ENCODE measurements at places on chromosomes 4 and X. TPM values are rescaled to one million over a fixed set of nuclear protein-coding genes. Genes with fewer than 3 reads are reported as not detected.

Gene PIM2
- total RNA-seq = 8.1 TPM

Gene PGRMC2
- 74.8 TPM for total RNA-seq

Gene USP51
- 1.4 TPM for total RNA-seq

Gene NEK1
- 17.6 TPM for total RNA-seq

Gene TNIP3
- 0.19 TPM for total RNA-seq

Gene ZNF185
- 8.0 TPM for total RNA-seq

Gene PF4V1
- total RNA-seq = 0.88 TPM

Gene SSX3
- total RNA-seq = not detected

DNA sequence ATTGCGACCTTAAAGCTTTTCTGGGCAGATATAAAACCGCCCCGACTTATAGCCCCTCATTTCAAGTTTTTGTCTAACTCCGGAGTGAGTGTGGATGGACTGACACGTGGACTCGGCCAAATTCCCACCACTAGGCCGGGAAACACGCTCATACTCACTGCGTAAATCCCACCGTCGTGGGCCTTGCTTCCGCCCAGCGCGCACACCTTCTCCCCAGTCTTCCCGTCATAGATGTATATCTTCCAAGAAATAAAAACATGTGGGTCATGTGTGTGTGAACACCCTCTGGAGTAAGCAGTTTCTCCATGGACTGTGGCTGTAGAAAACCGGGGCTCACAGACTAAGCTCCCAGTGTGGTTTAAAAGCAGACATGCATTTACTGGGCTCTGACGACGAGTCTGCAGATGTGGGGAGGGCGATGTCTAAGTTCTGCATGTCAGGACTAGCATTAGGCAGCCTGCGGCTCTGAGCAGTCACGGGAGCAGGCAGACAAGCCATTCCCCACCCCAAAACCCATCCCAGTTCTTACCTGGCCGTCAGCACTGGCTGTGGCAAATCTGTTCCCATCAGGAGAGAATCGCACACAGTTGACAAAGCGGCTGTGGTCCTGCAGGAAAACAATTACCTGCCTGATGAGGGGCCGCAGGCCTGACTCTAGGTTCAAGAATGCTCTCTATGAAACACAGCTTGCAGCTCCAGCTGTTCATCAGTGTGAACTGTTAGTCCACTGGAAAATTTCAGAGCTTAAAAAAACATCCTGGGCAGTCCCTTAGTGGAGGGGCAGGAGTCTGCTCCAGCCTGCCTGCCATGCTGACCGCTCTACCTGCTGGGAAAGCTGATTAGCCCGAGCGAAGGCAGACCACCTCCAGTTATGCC lies 28.2 kb downstream of the WDR1 start:
- peaks cover 4% of the 10 kb centered on the region for H3K36me3 ChIP-seq
- peak; percentile 35 for DNase-seq
- no peaks in the 10 kb centered on the region for H3K27me3 ChIP-seq

DNA sequence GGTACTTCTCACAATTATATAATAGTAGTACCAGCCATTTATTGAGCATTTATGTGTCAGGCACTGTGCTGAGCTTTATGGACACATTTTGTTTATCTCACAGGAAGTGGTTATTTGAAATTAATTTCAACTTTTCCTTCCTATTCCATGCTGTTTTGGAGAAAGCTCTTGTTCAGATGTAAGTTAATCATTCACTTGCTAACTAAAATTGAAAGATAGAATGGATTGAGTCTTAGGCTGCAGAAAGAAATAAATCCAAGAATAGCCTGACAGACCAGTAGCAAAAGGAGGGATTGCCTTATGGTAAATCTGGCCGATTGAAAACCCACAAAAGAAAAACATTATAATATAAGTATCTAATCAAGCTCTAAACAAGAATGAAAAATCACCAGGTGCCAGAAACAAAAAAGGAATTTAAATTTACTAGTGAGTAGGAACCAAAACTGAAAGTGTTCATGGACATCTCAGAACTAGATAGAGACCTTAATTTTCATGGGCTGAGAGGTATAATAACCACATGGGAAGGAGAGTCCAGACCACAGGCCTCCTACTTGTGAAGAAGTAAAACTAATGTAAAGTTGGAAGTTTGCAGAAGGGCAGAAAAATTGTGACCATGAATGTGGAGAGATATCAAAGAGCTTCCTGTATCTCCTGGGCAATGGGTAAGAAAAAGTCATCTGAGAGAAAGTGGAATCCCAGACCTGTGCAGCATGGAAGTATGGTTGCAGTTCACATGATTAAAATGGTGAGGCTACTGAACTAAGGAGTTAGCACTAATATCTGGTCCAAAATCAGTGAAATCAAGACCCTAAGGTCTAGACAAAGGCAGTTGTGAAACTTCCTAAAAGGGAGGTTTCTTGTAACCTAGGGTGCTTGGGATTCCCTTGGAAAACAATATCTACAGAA lies 38.0 kb downstream of the RADX start:
- no peaks in the 10 kb centered on the region for H3K36me3 ChIP-seq
- no peaks in the 10 kb centered on the region for H3K4me1 ChIP-seq
- no peak for DNase-seq
- no peak overlapping the region for H3K4me3 ChIP-seq

DNA sequence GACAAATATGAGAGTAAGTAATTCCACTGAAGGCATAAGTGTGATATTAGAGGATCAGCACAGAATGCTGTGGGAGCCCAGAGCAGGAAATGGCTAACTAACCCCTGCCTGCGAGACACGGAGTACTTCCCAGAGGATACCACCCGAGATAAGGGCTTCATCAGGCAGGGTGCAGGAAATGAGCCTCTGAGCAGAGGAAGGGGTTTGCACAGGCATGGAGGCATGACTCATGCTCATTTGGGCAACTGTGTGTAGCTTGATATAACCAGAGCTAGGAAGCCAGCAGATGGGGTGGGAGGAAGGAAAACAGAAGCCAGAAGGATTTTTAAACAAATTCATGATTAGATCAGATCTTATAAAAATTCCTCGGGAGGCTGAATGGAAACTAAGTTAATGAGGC lies 70.0 kb upstream of the TSPAN5 start:
- H3K4me1 ChIP-seq = no peaks in the 10 kb centered on the region
- no peaks in the 10 kb centered on the region for H3K27me3 ChIP-seq
- DNase-seq = no peak

DNA sequence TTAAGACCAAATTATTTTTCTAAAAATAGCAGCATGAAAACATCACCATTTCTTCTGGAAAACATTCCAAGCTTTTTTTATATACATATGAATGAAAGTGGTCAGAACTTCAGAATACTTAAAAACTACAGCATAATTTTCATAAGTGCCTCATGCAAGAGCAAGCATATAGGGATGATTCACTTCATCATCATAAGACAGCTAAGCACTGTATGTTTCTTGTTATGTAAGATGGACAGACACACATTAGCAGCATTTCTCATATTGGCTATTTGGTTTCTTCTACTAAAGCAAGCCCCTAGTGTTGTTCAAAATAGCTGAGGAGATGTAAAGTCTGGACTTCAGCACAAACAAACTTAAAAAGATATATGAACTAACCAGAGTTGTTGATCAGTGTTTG lies 213.1 kb upstream of the NOCT start:
- DNase-seq = no peak
- H3K27me3 ChIP-seq = no peaks in the 10 kb centered on the region
- no peak overlapping the region for H3K4me3 ChIP-seq
- H3K27ac ChIP-seq = no peak overlapping the region
- no peaks in the 10 kb centered on the region for H3K36me3 ChIP-seq

DNA sequence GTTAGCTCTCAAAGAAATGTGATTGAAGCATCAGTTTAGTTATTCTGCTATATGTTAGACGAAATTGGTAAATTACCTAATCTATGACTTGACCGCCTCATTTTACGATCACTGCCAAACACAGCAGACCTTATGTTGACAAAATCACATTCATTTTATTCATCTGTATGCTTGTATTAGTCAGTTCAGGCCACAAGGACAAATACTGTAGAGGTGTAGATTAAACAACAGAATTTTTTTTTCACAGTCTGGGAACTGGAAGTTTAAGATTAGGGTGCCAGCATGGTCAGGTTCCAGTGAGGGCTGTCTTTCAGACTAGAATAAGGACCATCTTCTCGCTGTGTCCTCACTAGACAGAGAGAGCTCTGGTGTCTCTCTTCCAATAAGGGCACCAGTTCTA lies 177.1 kb downstream of the NWD2 start:
- no peaks in the 10 kb centered on the region for H3K36me3 ChIP-seq
- H3K27me3 ChIP-seq = no peaks in the 10 kb centered on the region
- H3K4me1 ChIP-seq = no peaks in the 10 kb centered on the region
- no peak overlapping the region for H3K27ac ChIP-seq

GRCh38 chr4:111802191-111802590 lies 343.1 kb upstream of the FAM241A start:
- no peak for DNase-seq
- H3K27ac ChIP-seq = no peak overlapping the region
- H3K4me3 ChIP-seq = no peak overlapping the region

GRCh38 chr4:70704215-70704930 lies 16.0 kb downstream of the UTP3 start:
- DNase-seq = peak; percentile 86
- H3K36me3 ChIP-seq = no peaks in the 10 kb centered on the region
- H3K4me1 ChIP-seq = peaks cover 7% of the 10 kb centered on the region
- H3K27ac ChIP-seq = peak overlapping the region; percentile 80
- peak overlapping the region; percentile 92 for H3K4me3 ChIP-seq

GRCh38 chrX:153984351-153985178 lies 12.0 kb downstream of the TMEM187 start:
- H3K4me3 ChIP-seq = no peak overlapping the region
- no peak for DNase-seq
- H3K27ac ChIP-seq = no peak overlapping the region
- H3K4me1 ChIP-seq = no peaks in the 10 kb centered on the region
- no peaks in the 10 kb centered on the region for H3K36me3 ChIP-seq

GRCh38 chr4:82358847-82359246 lies 14.9 kb downstream of the HNRNPD start:
- no peaks in the 10 kb centered on the region for H3K36me3 ChIP-seq
- no peaks in the 10 kb centered on the region for H3K27me3 ChIP-seq
- peaks cover 5% of the 10 kb centered on the region for H3K4me1 ChIP-seq
- no peak overlapping the region for H3K27ac ChIP-seq
- no peak for DNase-seq

- H3K27me3 ChIP-seq = no peaks in the 10 kb centered on the region
- no peak overlapping the region for H3K4me3 ChIP-seq
- no peak overlapping the region for H3K27ac ChIP-seq
- peaks cover 4% of the 10 kb centered on the region for H3K4me1 ChIP-seq
- no peak for DNase-seq
- H3K36me3 ChIP-seq = no peaks in the 10 kb centered on the region
These were observed 6.7 kb downstream of the CD99 start for GRCh38 chrX:2697741-2698299.

DNA sequence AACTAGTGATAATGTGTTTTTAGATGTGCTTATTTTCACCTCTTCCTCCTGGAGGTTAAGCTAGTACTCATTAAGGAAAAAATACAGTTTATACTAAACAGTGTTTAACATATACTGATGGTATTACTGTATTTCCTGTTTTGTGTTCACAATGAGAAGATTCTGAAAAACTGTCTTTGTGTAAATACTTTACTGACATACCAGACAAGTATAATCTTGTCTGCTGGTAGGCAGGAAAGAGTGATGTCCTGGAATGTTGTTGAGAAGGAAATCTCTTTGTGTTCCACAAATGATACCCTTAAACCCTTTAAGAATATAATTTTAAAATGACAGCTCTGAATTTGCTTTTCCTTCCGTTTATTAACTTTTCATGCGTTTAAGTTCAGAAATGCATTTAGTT lies 205.5 kb upstream of the NUDT6 start:
- H3K27me3 ChIP-seq = no peaks in the 10 kb centered on the region
- DNase-seq = no peak
- no peaks in the 10 kb centered on the region for H3K4me1 ChIP-seq
- no peak overlapping the region for H3K27ac ChIP-seq

- H3K4me3 ChIP-seq = no peak overlapping the region
- no peaks in the 10 kb centered on the region for H3K27me3 ChIP-seq
- DNase-seq = no peak
- no peaks in the 10 kb centered on the region for H3K36me3 ChIP-seq
- no peaks in the 10 kb centered on the region for H3K4me1 ChIP-seq
These were observed 641.7 kb upstream of the DIPK2B start for GRCh38 chrX:45842207-45842925.

DNA sequence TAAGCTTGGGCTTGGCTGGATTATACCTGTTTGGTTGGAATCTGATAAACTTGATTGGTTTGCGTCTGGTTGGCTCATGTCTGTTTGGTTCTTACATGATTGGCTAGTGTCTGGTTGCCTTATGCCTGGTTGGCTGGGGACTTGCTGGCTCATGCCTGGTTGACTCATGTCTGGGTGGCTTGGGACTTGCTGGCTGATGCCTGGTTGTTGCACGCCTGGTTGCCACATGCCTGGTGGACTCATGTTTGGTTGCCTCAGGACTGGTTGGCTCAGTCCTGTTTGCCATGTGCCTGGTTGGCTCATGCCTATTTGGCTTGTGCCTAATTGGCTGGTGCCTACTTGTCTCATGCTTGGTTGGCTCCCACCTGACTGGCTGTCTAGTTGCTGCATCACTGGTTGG lies 104.5 kb downstream of the APOOL start:
- DNase-seq = no peak
- no peaks in the 10 kb centered on the region for H3K36me3 ChIP-seq
- H3K27me3 ChIP-seq = no peaks in the 10 kb centered on the region
- no peaks in the 10 kb centered on the region for H3K4me1 ChIP-seq

- no peaks in the 10 kb centered on the region for H3K36me3 ChIP-seq
- H3K4me1 ChIP-seq = no peaks in the 10 kb centered on the region
- H3K4me3 ChIP-seq = no peak overlapping the region
- DNase-seq = no peak
- no peaks in the 10 kb centered on the region for H3K27me3 ChIP-seq
These were observed 61.6 kb downstream of the GASK1B start for GRCh38 chr4:158111241-158111640.

DNA sequence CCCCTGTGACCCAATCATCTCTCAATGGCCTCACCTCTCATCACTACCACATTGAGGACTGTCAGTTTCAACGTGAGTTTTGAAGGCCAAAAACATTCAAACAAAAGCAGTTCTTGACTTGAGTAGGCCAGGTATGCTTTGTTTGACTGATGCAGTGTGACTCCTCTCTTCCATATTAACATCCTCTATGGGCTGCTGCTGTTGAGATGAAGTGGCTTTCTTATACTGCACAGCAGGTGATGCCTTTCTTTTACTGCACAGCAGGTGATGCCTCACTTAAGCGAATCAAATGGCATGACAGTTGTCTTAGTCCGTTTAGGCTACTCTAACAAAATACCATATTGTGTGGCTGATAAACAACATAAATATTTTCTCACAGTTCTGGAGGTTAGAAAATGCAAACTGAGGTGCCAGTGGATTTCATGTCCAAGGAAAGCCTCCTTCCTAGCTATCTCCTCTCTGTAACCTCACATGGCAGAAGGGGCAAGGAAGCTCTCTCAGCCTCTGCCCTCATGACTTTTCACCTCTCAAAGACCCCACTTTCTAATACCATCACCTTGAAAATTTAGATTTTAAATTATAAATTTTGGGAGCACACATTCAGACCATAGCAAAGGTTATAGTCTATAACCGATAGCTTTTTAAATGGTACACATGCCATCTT lies 2267.9 kb upstream of the AGA start:
- no peaks in the 10 kb centered on the region for H3K36me3 ChIP-seq
- no peaks in the 10 kb centered on the region for H3K4me1 ChIP-seq
- no peaks in the 10 kb centered on the region for H3K27me3 ChIP-seq
- no peak overlapping the region for H3K27ac ChIP-seq
- H3K4me3 ChIP-seq = no peak overlapping the region
- no peak for DNase-seq

- no peak for DNase-seq
- H3K36me3 ChIP-seq = no peaks in the 10 kb centered on the region
- no peak overlapping the region for H3K4me3 ChIP-seq
- no peaks in the 10 kb centered on the region for H3K27me3 ChIP-seq
- no peaks in the 10 kb centered on the region for H3K4me1 ChIP-seq
- no peak overlapping the region for H3K27ac ChIP-seq
These were observed 55.1 kb downstream of the ZNF330 start for GRCh38 chr4:141275834-141276233.

Measured in aorta (tissue), 5 donors.